ENCODE measurements at places on chromosomes 1 and 21.

DNA sequence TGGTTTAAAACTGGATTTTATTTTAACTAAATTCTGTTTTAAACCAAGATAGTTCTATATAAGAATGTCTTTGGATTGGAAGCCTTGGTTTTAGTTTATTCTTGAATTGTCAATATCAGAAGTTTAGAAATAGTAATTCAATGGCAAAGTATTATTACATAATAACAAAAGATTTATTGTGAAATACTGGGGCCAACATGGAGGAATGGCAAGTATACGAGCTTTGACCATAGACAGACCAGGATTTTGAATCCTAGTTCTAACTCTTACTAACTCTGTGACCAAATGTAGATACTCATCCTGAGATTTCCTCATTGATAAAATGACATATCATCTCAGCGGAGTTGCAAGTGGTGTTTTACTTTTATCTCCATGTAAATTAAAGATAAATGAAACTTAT lies 63.3 kb downstream of the CAMSAP2 start:
- H3K27ac ChIP-seq: no peak overlapping the region
- H3K27me3 ChIP-seq: peaks cover 6% of the 10 kb centered on the region
- peaks cover 4% of the 10 kb centered on the region for H3K4me1 ChIP-seq
- DNase-seq: no peak
- H3K4me3 ChIP-seq: no peak overlapping the region
- H3K36me3 ChIP-seq: no peaks in the 10 kb centered on the region

- no peak for DNase-seq
- no peaks in the 10 kb centered on the region for H3K4me1 ChIP-seq
- no peaks in the 10 kb centered on the region for H3K36me3 ChIP-seq
- H3K4me3 ChIP-seq: no peak overlapping the region
- H3K27me3 ChIP-seq: peaks cover 22% of the 10 kb centered on the region
These were observed 282.7 kb downstream of the KIF26B start for GRCh38 chr1:245437369-245438062.

DNA sequence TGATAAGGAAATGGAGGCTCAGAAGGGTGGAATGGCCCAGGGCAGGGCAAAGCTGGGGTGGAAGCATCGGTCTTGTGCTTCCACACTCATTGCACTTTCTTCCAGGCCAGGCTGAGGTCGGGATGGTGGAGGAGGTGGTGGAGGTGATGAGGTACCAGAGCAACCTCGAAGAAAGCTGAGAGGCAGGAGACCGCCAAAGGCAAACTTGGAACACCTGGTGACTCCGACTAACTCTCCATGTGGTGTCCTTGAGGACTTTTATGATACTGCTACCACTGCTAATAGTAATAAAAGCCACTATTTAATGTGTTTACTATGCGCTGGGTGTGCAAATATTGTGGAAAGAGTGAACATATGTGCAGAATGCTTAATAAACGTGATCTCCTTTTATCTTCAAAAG lies 16.9 kb upstream of the BTG2 start:
- peak overlapping the region; percentile 80 for H3K4me3 ChIP-seq
- no peaks in the 10 kb centered on the region for H3K27me3 ChIP-seq
- H3K4me1 ChIP-seq: peaks cover 62% of the 10 kb centered on the region

- peaks cover 27% of the 10 kb centered on the region for H3K36me3 ChIP-seq
- H3K27me3 ChIP-seq: no peaks in the 10 kb centered on the region
- peaks cover 27% of the 10 kb centered on the region for H3K4me1 ChIP-seq
- DNase-seq: no peak
- peak overlapping the region; percentile 62 for H3K27ac ChIP-seq
These were observed 56.2 kb upstream of the DPH5 start for GRCh38 chr1:101081496-101082488.

DNA sequence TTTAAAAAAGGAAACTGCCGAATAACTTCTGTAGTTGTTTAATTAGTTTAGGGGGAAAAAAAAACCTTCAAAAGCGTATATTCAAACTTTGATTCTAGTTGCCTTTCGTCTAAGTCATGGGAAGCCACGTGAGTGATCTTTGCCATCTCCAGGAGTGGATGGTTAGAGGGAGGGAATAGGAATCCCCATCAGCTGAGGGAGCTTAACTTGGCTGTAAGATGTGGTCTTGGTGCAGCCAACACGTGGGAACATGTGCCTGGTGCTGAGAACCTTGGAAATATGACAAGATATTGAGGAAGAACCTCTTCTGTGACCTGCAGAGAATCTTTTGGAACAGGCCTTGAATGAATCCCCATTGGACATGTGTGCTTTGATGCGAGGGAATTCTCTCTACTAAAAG lies 1.7 kb downstream of the BACE2 start:
- DNase-seq: no peak
- H3K4me1 ChIP-seq: peaks cover 23% of the 10 kb centered on the region
- peak overlapping the region; percentile 74 for H3K4me3 ChIP-seq
- H3K27me3 ChIP-seq: no peaks in the 10 kb centered on the region
- H3K36me3 ChIP-seq: peaks cover 5% of the 10 kb centered on the region

- H3K4me1 ChIP-seq: peaks cover 37% of the 10 kb centered on the region
- peak overlapping the region; percentile 77 for H3K4me3 ChIP-seq
- DNase-seq: peak; percentile 54
- peak overlapping the region; percentile 97 for H3K27ac ChIP-seq
- H3K36me3 ChIP-seq: peaks cover 12% of the 10 kb centered on the region
These were observed 384.6 kb downstream of the RRAGC start for GRCh38 chr1:38474738-38475623.

DNA sequence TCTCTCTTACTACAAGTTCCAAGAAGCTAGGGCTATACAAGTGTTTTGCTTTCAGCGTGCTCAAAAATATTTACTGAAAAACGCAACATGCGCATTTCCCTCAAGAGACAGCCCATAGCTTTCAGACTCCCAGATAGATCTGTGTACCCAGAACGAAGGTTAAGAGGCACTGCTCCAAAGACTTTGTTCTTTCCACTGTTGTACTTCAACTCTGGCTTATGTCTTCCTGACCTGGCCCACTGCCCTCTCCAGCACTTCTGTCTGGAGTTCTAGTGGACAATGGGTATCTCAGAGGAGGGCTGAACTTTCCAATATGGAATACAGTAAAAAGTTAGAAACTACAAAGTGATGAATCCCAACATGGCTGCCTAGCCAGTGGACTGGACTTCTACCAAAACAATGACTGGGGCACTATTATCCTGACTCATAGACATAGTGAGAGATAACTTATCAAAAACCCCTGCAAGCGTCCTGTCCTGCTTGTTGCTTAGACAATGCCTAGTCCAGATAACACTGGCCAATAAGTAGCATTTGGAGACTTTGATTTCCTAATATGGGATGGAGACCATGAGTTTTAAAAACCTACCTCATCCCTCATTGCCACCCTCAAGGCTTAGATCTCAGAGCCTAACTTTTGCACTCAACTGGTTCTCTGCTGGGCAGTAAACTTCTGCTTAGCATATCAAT lies 8.8 kb upstream of the ADAR start:
- peak overlapping the region; percentile 37 for H3K27ac ChIP-seq
- peaks cover 4% of the 10 kb centered on the region for H3K36me3 ChIP-seq
- no peak for DNase-seq
- H3K27me3 ChIP-seq: no peaks in the 10 kb centered on the region
- peaks cover 10% of the 10 kb centered on the region for H3K4me1 ChIP-seq

GRCh38 chr1:220184506-220184905 lies 87.7 kb downstream of the RAB3GAP2 start:
- H3K36me3 ChIP-seq: peaks cover 30% of the 10 kb centered on the region
- no peak overlapping the region for H3K27ac ChIP-seq
- no peak for DNase-seq
- no peak overlapping the region for H3K4me3 ChIP-seq
- no peaks in the 10 kb centered on the region for H3K27me3 ChIP-seq

- H3K36me3 ChIP-seq: peaks cover 6% of the 10 kb centered on the region
- DNase-seq: no peak
- no peak overlapping the region for H3K4me3 ChIP-seq
- peak overlapping the region; percentile 69 for H3K27ac ChIP-seq
- H3K4me1 ChIP-seq: peaks cover 18% of the 10 kb centered on the region
- no peaks in the 10 kb centered on the region for H3K27me3 ChIP-seq
These were observed 42.5 kb downstream of the CNST start for GRCh38 chr1:246608616-246609376.

GRCh38 chr1:59290193-59290949 lies 6.5 kb upstream of the FGGY start:
- peaks cover 22% of the 10 kb centered on the region for H3K4me1 ChIP-seq
- no peak overlapping the region for H3K4me3 ChIP-seq
- DNase-seq: no peak
- H3K27me3 ChIP-seq: no peaks in the 10 kb centered on the region

DNA sequence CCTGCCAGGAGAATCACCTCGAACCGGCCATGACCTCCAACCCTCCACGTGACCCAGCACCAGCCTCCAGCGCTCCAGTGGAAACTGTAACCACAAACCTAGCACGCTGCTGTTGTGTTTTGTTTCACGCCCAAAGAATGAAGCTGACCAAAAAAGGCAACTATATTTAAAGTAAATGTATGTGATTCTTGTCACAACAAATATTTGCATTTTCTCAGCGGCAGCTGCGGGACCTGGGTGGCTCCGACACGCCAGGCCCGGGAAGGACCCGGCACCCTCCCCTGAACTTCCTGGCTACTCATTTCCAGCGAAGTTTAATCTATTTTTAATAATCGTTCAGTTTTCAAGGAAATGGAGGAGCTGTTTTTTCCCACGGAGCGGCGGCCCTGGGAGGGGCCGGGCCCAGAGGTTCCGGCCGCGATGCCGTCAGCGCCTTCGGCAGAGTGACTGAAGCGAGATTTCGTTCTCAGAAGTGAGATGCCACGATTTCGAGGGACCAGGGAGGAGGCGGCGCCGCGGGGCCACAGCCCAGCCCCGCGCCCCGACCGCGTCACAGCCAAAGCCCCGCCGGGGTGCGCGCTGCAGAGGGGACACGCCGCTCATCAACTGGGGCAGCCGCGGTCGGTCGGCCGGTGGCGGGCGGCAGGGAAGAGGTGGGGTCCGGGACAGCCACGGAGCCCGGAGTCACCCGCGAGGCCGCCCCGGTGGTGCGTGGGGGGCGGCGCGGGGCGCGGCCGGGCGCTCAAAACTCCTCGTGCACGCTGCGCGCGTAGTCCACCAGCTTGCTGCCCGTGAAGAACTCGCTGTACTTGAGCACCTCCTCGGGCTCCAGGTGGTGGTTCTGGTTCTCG lies 3.0 kb upstream of the TNFRSF4 start:
- H3K36me3 ChIP-seq: peaks cover 14% of the 10 kb centered on the region
- no peaks in the 10 kb centered on the region for H3K27me3 ChIP-seq
- H3K4me1 ChIP-seq: peaks cover 12% of the 10 kb centered on the region
- no peak overlapping the region for H3K4me3 ChIP-seq

GRCh38 chr1:216740331-216740730 lies 17.1 kb upstream of the ESRRG start:
- no peak for DNase-seq
- no peaks in the 10 kb centered on the region for H3K36me3 ChIP-seq
- H3K27ac ChIP-seq: no peak overlapping the region
- no peak overlapping the region for H3K4me3 ChIP-seq
- no peaks in the 10 kb centered on the region for H3K4me1 ChIP-seq
- peaks cover 3% of the 10 kb centered on the region for H3K27me3 ChIP-seq

GRCh38 chr21:29501451-29501850 lies 202.7 kb downstream of the BACH1 start:
- no peaks in the 10 kb centered on the region for H3K27me3 ChIP-seq
- no peak overlapping the region for H3K4me3 ChIP-seq
- peaks cover 8% of the 10 kb centered on the region for H3K36me3 ChIP-seq
- H3K4me1 ChIP-seq: peaks cover 6% of the 10 kb centered on the region
- DNase-seq: no peak
- H3K27ac ChIP-seq: no peak overlapping the region

DNA sequence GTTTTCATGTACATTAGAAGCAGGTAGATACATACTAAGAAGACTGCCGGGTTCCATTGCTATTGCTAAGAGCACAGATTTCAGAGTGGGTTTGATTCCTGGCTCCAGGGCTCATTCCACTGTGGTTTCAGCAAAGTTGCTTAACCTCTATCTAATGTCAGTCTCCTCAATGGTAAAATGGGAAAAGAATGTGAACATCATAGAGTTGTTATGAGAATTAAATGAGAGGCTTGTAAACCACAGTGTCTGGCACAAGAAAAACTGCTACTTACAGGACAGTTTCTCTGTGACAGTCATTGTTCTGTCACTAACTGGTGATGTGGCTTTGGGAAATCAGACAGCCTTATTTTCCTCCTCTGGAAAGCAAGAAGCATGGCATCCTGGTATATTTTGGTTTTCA lies 10.7 kb upstream of the PLXNA2 start:
- no peak for DNase-seq
- no peaks in the 10 kb centered on the region for H3K36me3 ChIP-seq
- no peak overlapping the region for H3K4me3 ChIP-seq
- peaks cover 30% of the 10 kb centered on the region for H3K27me3 ChIP-seq
- no peak overlapping the region for H3K27ac ChIP-seq

DNA sequence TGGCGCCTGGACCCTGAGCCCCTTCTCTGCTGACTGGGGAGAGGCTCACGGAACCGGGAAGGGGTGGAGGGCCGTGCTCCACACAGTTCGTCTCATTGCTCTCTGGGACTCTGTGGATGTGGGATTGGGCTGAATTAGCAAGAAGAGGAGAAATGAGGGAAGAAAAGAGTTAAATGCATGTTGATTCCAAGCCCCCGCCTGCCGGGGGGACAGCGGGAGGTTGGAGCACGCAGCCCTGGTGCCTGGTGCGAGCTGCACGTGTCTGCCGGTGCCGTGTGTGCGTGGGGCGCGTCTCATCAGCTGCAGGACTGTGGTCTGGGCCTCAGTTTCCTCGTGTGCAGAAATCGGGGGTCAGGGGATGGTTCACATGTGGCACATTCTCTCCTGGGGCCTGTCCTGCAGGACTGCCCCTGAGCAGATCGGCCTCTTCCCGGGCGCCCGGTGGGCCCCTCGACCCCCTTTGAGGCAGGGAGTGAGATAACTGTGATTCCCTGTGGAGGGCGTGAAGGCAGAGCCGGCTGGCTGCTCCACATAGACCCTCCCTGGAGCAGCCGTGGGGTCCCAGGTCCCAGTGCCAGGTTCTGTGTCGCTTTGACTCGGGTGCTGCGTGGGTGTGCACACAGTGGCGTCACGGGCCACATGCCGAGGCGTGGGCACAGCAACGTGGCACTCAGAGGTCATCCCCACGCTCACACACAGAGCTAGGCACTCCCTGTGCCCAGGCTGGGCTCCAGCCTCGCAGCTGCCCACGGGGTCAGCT lies 11.4 kb downstream of the SAMD11 start:
- no peaks in the 10 kb centered on the region for H3K36me3 ChIP-seq
- peaks cover 38% of the 10 kb centered on the region for H3K27me3 ChIP-seq
- no peak overlapping the region for H3K4me3 ChIP-seq
